Glomerular endothelial cell (primary cell): ENCODE measurements at places on chromosomes 3 and 15.

DNA sequence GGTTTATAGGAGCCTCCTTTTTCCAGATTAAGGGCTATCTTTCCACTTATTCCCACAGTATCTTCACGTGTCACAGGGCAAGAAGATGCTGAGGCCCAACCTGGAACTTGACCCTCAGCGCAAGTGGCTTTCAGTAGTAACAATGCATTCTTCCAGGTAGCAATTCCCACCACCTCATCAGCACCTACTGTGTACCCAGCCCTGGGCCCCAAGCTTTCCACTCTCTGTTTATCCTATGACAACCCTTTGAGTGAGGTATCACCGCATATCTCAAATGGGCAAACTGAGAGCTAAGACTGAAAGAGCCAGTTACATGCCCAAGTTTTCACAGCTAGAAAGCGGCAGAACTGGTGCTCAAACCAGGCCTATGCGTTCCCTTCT is 88.2 kb downstream of the CPN2 start:
- DNase-seq: no peak

DNA sequence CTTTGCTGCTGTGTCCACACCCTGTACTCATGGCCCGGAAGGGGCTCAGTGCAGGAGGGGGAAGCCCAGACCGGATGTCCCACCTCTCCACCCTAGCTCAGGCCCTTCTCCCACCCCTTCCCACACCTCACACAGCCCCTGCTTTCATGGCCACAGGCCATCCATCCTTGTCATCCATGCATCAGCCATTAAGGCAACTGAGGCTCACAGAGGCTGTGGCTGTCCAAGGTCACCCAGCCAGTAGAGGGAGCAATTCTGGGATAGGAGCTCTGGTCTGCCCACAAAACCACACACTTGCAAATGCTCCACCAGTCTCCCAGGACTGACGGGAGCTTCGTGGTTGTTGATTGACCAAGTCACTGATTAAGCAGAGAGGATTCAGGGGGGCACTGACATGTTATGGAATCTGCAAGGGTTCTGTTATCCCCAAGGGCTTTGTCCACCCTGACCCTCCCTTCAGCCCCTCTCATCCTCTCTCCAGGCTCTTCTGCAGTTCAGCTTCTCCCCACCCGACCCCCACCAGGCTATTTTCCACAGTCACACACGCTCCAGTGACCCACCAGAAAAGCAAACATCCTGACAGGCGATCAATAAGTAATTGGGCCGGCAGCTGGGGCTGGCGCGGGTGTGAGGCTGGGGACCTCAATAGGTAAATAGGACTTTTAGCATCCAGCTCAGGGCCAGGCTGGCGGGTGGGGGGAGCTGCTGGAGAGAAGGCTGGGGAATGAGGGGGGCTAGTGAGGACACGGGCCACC is 15.1 kb downstream of the LINGO1 start:
- no peak for DNase-seq

DNA sequence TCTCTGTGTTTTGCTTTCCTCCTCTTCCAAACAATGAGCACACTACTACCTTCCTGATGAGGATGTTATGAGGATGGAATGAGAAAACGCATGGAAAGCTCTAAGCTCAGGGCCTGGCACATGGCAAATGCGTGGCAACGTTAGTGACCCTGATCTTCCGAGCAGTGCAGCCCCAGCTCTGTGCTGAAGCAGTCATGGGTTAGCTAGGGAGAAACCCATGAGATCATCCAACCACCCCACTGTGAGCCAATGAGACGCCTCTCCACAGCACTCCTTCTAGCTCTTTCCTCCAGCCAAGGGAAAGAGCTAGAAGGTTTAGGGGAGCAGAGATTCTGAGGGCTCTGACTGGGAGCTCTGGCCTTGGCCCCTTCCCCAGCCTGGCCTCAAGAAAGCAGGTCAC is 4.5 kb downstream of the CPN2 start:
- DNase-seq: no peak

DNA sequence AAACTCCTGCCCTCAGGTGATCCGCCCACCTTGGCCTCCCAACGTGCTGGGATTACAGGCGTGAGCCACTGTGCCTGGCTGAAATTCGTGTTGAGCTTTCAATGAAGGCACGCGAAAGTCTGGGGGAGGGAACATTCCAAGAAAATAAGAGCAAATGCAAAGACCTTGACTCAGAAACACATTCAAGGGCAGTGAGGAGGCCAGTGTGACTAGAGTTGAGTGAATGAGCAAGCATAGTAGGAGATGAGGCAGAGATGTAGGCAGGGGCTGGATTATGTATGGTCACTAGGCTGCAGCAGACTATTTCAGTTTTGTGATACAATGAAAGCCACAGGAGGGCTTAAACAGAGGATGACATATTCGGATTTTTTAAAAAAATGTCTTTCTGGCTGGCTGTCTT is 67.0 kb downstream of the SCN11A start:
- no peak for DNase-seq

DNA sequence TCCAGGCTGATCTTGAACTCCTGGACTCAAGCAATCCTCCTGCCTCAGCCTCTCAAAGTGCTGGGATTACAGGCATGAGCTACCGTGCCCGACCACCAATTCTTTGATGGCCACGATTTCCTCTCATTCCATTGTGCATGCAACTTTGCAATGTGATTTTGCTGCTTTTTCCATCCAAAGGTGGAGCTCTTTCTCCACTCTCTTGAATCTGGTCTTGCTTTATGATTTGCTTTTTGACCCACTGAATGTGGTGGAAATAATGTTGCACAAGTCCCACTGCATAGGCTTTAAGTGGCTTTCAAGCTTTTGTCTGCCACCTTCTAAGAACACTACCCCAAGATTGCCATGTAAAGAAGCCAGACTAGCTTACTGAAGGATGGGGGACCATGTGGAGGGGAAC is 10.6 kb downstream of the RPS27L start:
- no peak for DNase-seq

GRCh38 chr3:87044409-87044808 is 53.5 kb upstream of the VGLL3 start:
- DNase-seq: no peak

- DNase-seq: no peak
Measured at GRCh38 chr15:39974656-39975230, 40.8 kb downstream of the EIF2AK4 start.

DNA sequence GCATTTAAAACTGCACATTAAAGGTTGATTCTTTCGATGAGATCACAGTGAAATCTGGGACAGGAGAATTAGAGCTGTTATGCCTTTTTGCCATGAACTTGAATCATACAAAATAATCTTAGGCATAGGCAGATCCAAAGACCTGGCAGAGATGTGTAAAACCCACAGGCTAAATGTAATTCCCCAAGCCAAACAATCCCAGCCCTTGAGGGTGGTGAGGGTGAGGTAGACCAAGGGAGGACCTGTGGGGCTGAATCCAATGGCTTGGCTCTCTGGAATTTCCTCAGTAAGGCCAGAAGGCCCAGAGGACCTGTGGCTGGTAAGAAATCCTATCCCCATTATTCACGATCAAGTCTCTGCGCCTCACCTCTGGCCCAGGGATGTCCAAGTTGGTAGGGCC is 80.5 kb upstream of the MEX3B start:
- DNase-seq: no peak

GRCh38 chr3:17972030-17972429 is 229.6 kb upstream of the TBC1D5 start:
- DNase-seq: no peak

DNA sequence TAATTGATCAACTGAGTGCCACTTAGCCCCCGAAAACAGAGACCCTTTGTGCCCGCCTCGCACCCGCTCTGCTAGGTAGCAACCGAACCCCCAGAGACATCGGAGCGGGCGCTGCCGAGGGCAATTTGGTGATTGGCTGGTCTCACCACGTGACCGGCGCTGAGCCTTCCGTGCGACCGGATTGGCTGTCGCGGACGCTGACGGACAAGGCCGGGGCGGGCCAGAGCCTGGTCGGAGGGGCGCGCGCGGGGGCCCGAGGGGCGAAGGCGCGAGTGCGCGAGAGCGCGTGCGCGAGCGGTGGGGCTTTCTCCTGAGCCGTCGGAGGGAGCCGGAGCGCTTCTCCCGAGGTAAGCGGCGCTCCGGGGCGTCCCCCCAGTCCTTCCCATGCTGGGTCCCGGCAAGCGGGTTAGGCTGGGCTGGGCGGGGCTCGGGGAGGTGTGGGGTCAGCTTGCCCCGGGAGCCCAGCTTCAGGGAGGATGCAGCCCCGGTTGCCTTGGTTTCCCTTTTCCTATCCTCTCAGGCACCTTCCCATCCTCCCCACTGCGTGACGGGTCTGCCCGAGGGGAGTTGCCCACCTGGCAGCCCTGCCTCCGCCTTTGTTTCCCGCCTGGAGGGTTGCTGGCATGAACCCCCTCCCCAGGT is at the start of gene TMEM108:
TMEM108 (plus strand) TSS at position 303 of the 642 bp plus-strand sequence.
- DNase-seq: no peak

- no peak for DNase-seq
Measured at GRCh38 chr3:23664459-23664858, 141.3 kb upstream of the UBE2E1 start.

DNA sequence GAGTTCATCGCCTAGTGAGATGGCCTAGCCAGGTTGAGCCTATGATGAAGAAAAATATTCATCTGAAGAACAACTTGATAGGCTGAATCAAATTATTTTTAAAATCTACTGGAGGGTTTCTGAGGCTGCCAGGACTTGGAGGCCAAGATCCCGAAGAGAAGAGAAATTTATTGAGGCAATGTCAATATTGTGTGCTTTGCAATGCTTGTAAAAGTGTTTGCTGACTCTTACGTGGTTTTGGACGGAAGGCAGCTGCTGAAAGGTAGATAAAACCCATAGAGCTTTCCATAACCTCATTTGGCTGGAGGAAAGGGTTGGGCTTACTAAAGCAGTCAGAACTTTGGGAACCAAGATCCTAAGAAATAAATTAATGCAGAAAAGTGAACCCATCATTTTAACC is 361.0 kb upstream of the IL12A start:
- no peak for DNase-seq

GRCh38 chr15:37298271-37298670 is 197.9 kb upstream of the MEIS2 start:
- no peak for DNase-seq

GRCh38 chr3:163929069-163929652 is 1149.1 kb downstream of the SI start:
- DNase-seq: no peak

- no peak for DNase-seq
Measured at GRCh38 chr3:48476426-48477053, 27.4 kb downstream of the SHISA5 start.
